ENCODE measurements at places on chromosomes 11 and 22.
A peak's percentile ranks its signal among the peaks of the same experiment; 100 is the strongest.

DNA sequence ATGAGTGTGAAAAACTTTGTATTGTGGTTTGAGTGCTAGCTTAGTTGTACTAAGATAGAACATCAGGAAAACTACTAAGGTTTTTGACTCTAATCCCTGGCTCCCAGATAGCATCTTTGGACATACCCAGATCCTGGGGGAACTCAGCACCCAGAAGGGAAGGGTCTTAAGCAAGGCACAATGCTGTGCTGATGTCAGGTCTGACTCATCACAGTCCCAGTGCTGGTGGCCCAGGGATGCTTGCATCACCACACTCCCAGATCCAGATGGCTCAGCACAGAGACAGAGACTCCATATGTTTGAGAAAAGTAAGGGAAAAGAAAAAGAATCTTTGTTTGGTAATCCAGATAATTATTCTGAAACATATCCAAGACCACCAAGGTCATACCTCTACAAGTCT, 18.3 kb upstream of the OR56A3 start:
- no peak for DNase-seq

- no peak for DNase-seq
These were observed 3.2 kb upstream of the TTLL8 start for GRCh38 chr22:50061141-50061823.

GRCh38 chr11:103047837-103048236, 44.1 kb downstream of the DCUN1D5 start:
- no peak for DNase-seq

- DNase-seq = no peak
These were observed 1.1 kb upstream of the NECTIN1 start for GRCh38 chr11:119729951-119730613.

GRCh38 chr11:7524462-7525235, 10.8 kb downstream of the PPFIBP2 start:
- DNase-seq = no peak

DNA sequence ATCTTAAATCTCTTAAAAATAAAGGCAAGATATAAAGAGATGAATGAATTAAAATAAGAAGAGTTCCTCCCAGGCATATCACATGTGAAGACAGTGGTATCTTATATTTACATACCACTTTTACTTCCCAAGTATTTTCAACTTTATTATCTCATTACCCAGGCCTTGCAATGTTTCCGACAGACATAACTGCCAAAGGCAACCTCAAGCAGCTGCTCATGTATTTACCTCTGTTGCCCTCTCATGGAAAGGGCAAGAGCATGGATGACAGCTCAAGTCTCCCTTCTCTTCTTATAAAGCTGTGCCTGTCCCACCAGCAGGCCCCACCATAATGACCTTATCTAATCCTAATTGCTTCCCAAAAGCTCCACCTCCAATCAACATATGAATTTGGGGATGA, 894.2 kb downstream of the NTM start:
- DNase-seq = no peak

DNA sequence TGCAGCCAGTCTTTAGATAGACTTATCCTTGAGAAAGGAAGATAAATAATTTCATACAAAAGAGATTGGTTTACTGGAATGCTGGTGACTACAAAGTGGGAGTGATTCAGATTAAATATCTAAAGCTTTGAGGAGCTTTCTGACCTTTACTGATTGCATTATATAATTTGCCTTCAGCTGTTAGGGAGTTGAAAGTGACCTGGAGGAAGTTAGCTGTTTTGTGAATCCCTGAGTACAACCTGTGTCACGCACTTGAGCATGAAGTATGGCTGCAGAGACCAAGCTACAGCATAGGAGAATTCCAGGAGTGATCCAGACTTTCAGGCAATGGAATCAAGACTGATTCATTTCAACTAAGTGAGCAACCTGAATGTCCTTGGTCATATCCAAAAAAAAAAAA, 1848.3 kb upstream of the RAG2 start:
- DNase-seq = no peak

DNA sequence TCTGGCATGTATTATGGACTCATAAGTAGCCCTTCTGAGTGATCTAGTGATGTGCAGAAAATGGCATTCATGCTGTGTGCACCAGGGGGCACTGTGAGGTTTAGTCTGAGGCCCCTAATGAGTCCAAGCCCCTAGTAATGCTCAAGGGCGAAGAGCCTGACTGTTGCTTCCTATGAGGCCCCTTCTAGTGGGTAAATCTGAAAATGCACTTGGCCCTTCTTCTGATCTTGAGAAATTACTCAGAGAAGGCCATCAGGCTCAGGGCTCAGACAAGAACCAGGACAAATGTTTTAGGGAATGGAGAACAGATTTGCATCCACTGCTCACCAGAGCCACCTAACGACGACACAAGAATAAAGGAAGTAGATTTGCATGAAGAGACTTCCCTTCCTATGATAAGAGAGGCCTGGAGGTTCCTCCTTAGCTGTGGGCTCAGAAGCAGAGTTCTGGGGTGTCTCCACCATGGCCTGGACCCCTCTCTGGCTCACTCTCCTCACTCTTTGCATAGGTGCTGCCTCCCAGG, 75.8 kb downstream of the GGTLC2 start:
- peak; percentile 18 for DNase-seq

GRCh38 chr22:38941488-38941987, 15.9 kb upstream of the APOBEC3A start:
- DNase-seq = no peak

- DNase-seq = no peak
These were observed 84.2 kb downstream of the CTTN start for GRCh38 chr11:70482529-70482917.

- DNase-seq = no peak
These were observed 30.6 kb downstream of the IGHMBP2 start for GRCh38 chr11:68934321-68934645.

DNA sequence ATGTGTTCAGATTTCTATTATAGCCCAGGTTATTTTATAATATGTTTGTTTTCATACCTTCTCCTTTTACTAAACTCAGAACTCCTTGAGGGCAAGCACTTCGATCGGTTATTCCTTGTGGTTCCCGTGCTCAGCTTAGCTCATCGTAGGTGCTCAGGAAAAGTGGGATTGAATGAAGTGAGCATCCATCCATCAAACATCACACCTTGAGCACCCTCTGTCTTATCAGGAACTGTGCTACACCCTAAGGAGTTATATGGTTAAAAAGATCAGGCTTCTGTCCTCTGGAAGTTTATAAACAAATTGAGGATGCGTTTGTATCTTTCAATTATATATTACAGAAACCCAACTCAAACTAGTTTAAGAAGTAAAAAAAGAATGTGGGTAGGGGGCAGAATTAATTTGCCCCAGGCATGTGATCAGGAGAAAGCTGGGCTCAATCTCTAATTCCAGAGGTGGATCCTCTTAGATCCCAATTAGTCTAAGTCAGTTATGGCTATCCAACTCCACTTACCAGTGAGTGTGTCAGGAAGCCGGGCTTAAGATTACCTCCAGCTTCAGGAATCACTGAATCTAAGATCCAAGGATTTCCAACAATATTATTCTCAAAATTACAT, 59.9 kb upstream of the RRAS2 start:
- no peak for DNase-seq

DNA sequence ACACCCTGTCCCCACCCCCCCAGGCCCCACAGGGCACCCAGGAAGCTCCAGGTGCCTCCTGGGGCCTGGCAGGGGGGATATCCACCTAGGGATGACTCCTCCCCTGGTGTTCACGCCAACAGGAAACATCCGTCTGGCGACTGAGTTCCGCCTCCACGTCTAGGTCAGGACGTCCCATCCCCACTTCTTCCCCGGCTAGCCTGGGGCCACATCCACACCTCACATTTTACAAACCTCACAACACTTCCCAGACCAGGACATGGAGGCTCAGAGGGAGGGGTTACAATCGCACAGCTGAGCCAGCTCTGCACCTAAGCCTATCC, 21.0 kb downstream of the MAFF start:
- DNase-seq = no peak

DNA sequence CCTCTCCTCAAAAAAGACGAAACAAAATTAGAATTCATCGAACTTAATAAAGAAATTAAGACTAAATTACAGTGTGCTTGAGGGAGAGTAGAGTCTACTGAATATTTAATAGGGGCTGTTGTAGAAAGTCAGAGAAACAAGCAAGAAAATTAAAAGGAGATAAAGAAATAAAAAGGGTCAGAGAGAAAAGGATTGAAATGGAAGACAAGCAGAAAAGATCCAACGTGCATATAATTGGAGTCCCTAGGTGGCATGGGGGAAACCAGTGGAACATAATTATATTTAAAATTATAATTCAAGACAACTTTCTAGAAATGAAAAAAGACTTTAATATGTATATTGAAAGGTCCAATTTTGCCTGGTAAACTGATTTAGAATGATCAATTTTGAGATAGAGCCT, 74.3 kb downstream of the ACER3 start:
- no peak for DNase-seq

GRCh38 chr11:34840736-34841386, 75.3 kb downstream of the APIP start:
- no peak for DNase-seq

- no peak for DNase-seq
These were observed 5.7 kb downstream of the UBE4A start for GRCh38 chr11:118364956-118365615.

DNA sequence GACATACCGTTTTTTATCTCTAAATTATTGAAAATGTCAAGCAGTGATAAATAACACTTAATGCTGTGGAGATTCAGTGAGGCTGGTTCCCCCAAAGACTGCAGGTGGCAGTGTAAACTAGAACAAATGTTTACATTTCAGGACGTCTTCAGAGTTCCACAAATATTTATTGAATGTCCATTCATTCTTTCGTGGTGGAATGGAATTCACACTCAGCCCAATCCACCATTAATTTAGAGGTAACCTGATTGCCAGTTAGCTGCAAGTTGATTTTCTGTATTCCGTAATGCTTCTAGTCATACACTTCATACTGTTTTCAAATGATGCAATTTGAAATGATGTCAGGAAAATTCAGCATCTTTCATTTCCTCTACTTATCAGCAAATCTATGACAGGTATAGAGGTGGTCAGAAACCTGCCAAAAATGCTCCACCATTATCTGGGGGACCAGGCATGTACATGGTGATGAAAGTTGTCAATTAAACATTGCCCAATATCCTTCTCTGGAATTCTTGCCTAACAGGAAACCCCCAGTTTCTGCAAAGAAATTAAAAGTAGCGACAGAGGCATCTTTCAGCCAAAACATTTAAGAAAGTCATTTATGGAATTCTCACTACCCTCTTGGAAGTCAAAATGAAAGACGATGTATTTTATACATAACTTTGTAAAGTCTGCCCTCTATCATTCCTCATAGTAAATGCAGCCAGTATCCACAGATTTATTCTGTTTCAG, 94.3 kb upstream of the BMAL1 start:
- no peak for DNase-seq

- no peak for DNase-seq
These were observed 295.3 kb upstream of the CNTN5 start for GRCh38 chr11:98725471-98725870.

GRCh38 chr11:44133335-44133946, 38.0 kb downstream of the EXT2 start:
- DNase-seq = no peak

- DNase-seq = peak; percentile 39
These were observed 63.5 kb upstream of the CAPRIN1 start for GRCh38 chr11:33987975-33988580.

DNA sequence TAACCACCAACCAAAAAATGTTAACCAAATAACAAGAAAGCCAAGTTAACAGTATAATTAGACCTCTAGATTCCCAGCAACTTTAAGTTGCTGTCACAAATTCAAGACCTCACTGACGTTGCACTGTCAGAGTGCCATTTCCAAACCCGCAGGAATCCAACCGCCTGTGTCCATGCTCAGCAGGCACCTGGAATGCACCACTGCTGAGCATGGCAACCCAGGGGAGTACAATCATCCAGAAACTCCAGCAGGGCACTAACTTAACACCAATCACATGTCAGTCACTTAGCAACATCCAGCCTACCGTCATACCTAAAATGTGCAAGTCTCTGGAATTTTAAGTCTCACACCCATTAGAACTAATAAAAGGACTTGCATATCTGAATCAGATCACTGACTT, 48.8 kb downstream of the SMCO4 start:
- no peak for DNase-seq

DNA sequence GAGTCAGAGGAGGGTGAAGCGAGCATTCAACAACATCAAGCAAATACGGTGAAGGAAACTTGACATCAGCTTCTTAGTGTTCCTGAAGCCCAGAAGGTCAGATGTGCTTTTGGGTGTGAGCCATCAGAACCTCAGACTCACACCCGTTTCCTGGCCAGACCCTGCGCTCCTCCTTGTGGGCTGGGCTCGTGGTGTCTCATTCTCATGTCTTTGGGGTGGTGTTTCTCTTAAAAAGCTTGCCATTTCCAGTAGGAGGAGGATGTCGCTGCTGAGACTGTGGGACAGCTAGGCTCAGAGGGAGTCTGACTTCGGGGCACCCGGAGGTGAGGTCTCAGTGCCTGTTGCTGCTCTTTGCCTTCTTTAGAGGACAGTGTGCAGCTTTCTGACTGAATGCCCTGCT, 24.2 kb downstream of the PPFIBP2 start:
- no peak for DNase-seq

- no peak for DNase-seq
These were observed 561.9 kb upstream of the ANO5 start for GRCh38 chr11:21630934-21631478.

DNA sequence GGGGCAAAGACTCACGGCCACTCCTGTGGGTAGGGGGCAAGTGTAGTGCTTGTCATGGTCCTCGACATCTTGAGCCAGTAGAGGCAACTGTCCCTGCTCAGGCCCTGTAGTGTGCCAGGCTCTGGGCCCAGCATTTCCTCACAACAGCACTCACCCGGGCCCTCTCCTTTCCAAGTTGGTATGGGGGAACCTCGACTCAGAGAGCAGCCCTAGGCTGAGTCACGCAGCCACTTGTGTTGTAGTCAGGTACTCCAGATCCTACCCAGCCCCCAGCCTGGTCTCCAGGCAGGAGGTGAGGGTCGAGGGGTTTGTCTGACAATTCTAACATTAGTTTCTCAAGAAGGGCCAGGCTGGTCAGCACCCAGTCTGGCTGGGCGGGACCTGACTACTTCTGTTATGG, 4.1 kb downstream of the RELT start:
- DNase-seq = no peak

- DNase-seq = no peak
These were observed 12.8 kb downstream of the MOB2 start for GRCh38 chr11:1473786-1474185.

GRCh38 chr22:22856885-22857606, 30.6 kb upstream of the IGLL5 start:
- no peak for DNase-seq

GRCh38 chr11:15594607-15595006, 479.9 kb downstream of the INSC start:
- no peak for DNase-seq

DNA sequence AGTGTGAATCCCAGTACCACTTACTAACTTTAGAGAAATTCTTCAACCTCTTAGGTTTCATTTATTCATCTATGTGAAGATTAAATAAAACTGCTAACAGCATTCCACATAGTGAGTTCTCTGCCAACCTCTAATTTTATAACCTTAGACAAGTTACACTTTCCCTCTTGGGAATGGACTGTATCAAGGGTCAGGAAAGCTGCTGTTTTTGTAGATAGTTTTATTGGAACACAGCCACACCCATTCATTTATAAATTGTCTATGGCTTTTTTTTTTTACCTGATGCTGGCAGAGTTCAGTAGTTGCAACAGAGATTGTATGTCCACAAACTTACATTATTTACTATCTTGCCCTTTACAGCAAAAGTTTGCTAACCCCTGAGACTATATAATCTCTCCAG, 81.1 kb downstream of the PAK1 start:
- DNase-seq = no peak
